Neural progenitor cell (in vitro differentiated cells): ENCODE measurements at places on chromosomes 3 and 15. TPM values are rescaled to one million over a fixed set of nuclear protein-coding genes. Genes with fewer than 3 reads are reported as not detected.

Gene CPN2
- not detected in 2 replicates for total RNA-seq

Gene SI
- total RNA-seq = not detected in 2 replicates

Gene MME
- total RNA-seq = 1.5 and 5.0 TPM in 2 replicates

GRCh38 chr3:53216723-53217122 is 39.1 kb downstream of the TKT start:
- DNase-seq = peak; percentile 45

DNA sequence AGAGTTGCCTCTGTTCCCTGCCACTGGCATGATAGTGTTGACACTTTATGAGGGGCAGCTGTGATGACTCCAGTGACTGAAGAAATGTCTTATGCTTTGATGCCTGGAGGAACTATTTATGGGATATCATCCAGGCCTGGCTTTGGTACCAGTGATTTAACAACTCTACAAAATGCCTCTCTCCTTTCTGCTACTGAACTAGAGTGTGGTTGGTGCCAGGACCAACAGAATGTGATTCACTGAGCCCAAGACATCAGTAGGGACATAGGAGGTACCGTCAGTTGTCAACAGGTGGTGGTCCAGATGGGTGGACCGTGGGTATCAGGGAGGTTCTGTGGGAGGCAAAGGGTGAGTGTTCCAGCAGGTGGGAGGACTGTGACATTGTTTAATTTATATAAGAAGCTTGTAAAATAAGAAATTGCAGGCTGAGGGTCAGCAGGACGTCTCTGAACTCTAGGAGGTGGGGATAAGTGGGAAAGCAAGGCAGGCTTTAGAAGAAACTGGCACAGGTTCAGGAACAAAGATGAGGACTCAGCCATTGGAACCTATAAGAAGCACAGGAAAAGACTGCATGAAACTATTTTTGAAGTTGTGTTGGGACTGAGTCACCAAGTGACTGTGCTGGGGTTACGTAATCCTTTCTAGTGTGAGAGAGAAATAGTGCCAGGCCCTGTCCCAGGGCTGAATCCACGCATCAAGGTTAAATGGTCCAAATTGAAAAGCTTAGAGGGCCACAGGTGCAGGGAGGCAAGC is 28.5 kb upstream of the SLC7A14 start:
- no peak for DNase-seq

- no peak for DNase-seq
Measured at GRCh38 chr15:83943849-83944404, 290.0 kb downstream of the ADAMTSL3 start.

- no peak for DNase-seq
Measured at GRCh38 chr15:77455696-77456321, 35.1 kb downstream of the HMG20A start.

DNA sequence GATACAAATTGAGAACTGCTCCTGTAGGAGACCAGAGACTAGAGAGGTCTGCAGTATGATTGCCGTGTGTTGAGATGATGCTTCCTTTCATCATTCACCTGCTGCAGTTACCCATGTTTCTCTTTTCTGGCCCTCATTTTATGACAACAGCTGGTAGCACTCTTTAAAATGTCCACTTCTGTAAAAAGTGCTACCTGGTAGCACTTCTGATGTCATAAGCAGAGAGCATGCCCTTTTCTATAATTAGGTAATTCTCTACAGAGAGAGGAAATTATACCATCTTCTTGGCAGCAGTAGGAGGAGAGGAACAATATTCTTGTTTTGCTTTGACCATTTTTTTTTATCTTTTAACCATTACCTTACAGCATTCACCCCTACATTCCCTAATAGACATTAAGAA is 123.8 kb downstream of the PPM1L start:
- DNase-seq = no peak

- peak; percentile 30 for DNase-seq
Measured at GRCh38 chr15:92954578-92954977, 54.5 kb downstream of the CHD2 start.

GRCh38 chr15:26926081-26926480 is 44.9 kb upstream of the GABRG3 start:
- no peak for DNase-seq
